Left lung (tissue), 14 donors: ENCODE measurements at places on chromosomes 1 and 21.

DNA sequence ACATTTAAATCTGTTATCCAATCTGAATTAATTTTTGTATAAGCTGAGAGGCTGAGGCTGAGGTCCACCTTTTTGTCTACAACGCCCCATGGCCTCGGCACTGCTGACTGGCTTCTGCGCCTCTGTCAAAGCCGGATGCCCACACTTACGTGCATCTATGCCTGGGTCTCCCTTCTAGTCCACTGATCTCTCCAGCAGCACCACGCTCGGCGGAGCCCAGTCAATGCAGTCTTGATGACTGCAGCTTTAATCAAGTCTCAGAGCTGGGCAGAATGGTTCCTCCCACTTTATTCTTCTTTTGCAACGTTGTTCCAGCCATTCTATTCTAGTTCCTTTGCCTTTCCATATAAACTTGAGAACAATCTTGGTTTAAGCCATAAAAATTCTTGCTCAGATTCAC is 9.4 kb downstream of the PRDM15 start:
- no peak for DNase-seq

DNA sequence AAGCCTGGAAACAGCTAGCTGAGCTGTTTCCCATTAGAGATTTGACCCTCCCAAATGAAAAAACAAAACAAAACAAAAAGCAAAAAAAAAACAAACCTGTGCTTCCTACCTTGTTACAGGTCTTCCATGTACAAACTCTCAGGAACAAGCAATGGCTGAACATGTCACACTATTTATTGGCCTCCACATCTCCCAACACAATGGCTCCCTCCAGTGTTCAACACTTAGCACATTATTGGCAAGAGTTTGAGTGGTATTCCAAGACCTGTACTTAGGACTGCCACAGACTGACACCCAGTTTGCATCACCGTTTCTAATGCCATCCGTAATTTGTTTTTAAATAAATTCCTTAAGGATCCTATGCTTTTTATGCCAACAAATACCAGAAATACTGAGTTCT is 195.0 kb upstream of the OLFM3 start:
- DNase-seq: peak; percentile 71

DNA sequence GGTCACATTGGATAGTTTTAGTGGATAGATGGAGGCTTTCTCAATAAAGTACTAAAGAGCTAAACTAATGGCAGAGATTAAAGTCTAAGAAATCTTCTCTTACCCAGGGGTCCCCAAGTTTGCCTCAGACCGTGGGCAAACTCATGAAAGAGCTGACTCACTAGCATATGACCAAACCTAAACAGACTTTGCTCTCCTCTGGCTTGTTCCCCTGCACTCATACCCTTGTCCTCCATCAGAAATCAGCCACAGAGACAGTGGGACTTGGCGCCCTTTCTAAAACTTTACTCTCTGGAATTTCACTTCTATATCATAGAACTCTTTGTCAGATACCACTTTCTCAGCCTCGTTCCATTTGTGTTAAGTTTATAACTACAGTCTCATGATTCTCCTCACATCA is 17.0 kb upstream of the HSD3B2 start:
- DNase-seq: no peak

DNA sequence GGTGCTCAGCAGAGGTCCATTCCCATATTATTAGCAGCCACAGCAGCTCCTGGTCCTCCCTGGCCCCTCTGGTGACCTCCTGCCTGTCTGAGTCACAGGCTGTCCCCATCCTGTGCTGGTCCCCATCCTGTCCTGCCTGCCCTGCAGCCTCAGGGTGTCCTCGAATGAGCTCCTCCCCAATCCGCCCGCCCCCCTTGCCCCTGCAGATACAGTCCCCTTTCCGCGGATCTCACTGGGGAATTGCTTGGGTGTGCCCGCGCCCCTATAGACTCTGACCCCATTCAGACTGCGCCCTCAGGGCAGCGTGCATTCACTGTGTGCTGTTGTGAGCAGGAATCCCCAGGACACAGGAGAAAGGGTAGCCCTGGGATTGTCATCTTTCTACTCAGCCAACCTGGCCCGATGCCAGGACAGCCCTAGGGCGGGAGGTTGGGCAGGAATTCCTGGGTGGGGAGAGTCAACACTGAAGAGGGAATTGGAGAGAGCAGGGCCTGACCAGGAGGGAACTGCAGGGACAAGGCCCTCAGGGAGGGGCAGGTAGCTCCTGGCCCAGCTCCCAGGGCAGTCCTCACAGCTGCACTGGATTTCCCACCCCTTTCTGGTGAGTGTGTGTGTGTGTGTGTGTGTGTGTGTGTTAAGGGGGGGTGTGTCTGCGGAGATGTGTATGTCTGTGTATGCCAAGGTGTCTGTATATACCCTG is 1.1 kb upstream of the GUCA2A start:
- DNase-seq: peak; percentile 90

DNA sequence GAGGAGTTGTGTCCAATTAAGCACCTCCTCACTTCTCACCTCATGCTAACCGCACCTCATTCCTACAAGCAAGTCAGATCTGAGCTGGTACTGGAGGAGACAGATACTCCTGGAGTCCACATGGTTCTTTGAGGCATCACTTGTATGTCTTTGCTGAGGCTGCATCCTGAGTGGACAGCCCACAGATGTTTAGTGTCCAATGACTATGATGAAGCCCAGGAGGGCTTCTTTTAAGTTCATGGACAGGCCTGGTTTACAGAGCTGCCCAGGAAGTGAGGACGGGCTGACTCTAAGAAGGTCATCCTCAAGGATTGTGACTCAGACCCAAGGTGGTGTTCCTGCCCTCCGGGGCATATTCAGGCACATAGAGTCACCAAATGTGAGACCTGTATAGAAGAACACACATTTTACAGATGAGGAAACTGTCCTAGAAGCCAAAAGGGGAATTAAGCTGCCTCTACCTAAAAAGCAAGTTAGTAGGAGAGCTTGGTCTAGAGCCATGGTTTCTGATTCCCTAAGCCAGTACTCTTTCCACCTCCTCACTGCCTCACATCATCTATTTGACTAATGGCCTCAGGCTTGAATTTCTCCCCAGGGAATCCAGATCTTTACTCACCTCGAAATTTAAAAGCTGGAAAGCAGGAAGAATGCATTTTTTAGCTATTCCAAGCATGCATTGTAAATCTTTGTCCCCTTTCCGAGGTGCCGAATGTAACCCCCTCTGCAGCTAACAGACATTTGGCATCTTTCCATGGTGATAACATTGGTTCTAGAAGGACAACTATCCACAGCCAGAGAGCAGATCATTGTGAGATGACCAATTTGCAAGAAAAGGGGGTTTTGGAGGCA is 228.1 kb downstream of the OMA1 start:
- DNase-seq: no peak

- DNase-seq: no peak
These were observed 5.0 kb downstream of the NOS1AP start for GRCh38 chr1:162074276-162075005.

DNA sequence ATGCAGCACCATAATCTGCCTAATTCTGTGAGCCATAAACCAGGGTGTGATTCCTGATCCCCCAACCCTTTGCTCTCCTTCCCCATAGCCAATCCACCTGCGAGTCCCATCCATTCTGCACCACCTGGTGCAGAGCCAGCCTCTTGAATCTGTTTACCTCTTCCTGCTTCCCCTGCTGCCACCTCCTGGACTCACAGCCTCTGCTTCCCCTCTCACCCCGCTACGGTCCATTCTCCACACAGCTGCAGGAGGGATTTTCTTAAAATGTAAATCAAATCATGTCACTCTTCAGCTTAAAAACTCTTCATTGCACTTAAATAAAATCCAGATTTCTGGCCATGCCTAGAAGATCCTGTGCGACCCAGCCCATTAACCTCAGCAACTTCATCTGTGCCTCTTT is 186.7 kb downstream of the FOXD2 start:
- no peak for DNase-seq

DNA sequence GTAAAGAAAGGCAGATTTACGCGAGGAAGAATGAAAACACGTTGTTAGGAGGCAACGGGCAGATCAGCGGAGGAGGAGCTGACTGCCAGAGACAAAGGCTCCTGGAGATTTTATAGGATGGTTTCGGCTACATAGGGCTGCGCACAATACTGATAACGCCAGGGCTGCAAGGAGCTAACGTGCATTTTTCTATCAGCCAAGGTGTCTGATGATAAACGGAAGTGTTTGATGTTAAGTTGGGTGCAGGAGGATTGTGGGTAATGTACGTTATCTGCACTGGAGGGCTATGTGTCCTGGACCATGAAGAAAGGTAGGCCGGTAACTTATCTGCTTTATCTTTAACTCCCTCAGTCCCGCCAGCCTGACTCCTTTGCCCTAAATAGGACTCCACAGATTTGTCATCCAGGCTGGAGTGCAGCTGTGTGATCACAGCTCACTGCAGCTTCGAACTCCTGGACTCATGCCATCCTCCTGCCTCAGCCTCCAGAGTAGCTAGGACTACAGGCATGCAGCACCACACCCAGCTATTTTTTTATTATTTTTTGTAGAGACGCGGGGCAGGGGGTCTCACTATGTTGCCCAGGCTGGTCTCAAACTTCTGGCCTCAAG is 29.6 kb downstream of the SETD4 start:
- DNase-seq: no peak

DNA sequence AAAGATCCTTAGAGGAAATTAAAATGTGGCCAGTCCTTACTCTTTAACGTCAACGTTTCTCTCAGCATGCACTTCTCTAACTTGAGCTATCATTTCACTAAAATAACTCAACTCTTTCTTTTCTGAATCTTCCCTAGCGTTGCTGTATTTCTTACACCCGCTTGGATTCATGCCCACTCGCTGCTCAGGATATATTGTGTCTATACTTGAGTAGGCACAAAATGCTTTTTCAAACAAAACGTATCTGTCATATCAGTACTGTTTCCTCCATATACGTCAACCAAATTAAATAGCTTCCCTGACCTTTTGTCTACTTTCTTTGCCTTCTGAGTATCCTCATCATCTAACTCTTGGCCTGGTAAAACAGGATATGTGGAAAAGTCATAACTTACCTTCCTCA is 549.7 kb downstream of the SMYD3 start:
- DNase-seq: no peak

GRCh38 chr1:157000686-157001085 is 44.9 kb downstream of the ARHGEF11 start:
- DNase-seq: no peak

- DNase-seq: no peak
These were observed 90.7 kb downstream of the IGSF21 start for GRCh38 chr1:18198260-18198659.
